ENCODE measurements at places on chromosomes 16 and 17.

GRCh38 chr16:88772871-88773811, 11.9 kb downstream of the PIEZO1 start:
- no peak for DNase-seq

DNA sequence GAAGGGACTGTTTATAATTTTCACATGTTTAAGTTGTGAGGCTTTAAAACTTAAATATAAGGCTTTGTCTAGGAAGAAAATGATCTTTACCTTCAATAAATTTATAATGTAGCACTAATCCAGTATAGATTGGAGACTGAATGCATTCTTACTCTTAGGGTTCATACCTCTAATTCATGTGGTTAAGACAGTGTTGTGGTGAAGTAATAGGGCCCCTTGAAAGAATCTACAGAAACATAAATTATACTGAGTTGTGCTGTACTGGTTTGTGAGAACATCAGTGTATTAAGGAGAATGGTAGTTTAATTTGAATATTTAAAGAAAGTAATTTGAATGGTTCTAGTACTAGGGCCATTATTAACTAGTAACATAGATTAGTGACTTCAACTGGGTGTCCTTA, 13.7 kb downstream of the HAPSTR1 start:
- no peak for DNase-seq

DNA sequence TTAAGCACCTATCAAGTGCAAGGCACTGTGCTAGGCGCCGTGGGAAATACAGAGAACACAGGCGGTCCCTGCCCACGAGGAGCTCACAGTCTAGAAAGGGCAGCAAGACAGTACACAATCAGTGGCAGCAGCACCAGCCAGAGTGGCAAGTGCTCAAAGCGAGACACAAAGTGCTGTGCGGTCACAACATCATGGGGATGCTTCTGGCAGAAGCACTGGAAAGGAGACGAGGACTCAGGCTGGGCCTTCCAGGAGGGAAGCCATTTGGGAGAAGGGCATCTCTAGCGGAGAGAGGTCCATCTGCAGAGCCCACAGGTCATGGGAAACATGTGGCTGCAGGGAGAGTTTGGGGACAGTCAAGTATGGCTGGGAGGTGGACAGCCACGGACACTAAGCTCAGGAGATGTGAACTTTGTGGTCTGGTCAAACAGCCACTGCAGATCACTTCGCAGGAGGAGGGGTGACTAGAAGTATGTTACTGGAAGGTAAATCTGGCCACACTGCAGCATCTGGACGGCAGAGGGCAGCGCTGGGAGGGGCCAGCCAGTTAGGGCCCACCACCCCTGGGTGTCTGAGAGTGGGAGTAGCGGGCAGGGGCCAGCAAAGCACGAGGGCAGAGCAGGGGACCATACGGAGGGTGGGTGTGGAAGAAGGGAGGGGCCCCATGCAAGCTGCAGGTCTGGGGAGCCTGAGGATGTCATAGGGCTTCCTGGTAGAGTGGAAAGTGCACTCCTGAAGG, 71.1 kb downstream of the N4BP1 start:
- DNase-seq: no peak

- no peak for DNase-seq
Observed at GRCh38 chr16:48432136-48432535, 46.9 kb upstream of the SIAH1 start.

GRCh38 chr17:48001197-48001596, 30.3 kb downstream of the CDK5RAP3 start:
- no peak for DNase-seq

GRCh38 chr17:11094331-11094730, 146.7 kb upstream of the SHISA6 start:
- DNase-seq: no peak

GRCh38 chr16:1789643-1790045, 3.9 kb downstream of the IGFALS start:
- no peak for DNase-seq

- DNase-seq: no peak
Observed at GRCh38 chr17:49964303-49964768, 4.7 kb upstream of the DLX4 start.

DNA sequence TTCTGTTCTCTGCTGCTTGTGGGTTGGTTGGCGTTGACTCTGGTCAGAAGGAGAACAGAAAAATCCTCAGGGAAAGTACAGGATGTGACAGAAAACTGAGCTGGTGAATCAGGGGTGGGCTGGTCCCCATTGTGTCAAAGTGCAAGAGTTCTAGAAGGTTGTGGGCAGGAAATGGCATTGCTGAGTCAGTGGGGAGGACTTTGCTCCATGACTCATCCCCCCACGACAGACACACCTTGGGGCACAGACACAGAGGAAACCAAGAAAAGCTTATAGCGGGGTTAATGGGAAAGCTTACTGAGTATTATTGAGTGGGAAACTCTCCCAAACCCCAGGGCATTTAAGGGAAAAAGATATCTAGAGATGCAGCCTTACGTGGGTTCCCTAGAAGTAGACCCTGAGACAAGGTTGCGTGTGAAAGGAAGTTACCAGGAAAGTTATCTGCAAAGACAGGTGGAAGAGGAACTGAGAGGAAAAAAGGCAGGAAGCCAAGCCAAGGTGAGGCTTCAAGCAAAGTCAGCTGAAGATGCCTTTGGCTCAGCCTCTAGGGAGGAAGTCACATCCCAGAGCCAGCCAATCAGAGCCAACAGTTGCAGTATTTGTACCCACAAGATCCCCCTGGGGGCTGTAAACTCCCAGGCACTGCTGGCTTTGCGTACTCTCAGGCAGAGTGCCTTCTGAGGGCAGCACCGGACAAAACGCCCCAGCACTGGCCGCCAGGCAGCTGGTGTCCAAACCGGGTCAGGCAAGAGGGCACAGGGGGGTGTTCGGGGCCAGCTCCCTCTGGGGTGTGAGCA, 86.4 kb downstream of the FOXL1 start:
- DNase-seq: peak; percentile 88

DNA sequence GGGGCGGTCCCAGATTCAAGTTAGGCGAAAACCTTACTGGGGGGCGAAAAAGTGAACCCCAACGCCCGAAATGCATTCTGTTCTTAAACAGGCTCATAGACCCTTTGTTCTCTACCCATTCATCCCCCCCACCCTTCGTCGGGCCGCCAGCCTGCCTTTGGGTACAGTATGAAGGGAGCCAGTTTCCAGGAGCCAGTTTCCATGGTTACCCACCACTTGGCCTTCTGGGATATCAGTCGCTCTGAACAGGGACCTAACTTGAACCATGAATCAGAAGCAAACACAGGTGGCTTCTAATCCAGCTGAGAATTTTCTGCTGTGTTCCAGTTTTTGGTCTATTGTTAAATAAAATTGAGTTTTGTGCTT, 532 bp downstream of the DHX40 start:
- DNase-seq: peak; percentile 56

DNA sequence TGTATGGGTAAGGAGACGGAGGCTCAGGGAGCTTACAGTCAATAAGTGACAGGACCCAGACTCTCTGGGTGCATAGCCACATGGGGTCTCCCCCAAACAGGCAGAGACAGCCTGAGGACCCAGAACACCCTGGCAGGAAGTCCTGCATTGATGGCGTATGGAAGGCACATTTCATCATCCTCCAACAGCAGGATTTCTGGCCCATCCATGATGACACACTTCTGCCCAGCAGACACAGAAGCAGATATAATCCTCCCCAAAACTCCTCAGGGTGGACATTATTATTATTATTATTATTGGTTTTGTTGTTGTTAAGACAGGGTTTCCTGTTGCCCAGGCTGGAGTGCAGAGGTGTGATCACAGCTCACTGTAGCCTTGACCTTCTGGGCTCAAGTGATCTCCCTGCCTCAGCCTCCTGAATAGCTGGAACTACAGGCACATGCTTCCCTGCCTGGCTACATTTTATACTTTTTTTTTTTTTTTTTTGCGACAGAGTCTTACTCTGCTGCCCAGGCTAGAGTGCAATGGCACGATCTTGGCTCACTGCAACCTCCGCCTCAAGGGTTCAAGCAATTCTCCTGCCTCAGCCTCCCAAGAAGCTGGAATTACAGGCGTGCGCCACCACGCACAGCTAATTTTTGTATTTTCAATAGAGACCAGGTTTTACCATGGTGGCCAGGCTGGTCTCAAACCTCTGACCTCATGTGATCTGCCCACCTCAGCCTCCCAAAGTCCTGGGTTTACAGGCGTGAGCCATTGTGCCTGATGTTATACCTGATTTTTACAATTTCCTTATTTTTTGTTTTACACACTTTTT, 6.8 kb upstream of the HROB start:
- no peak for DNase-seq

- DNase-seq: peak; percentile 77
Observed at GRCh38 chr17:27236717-27237315, 57.1 kb upstream of the WSB1 start.

GRCh38 chr16:10934325-10935107, 7.8 kb downstream of the DEXI start:
- DNase-seq: no peak

GRCh38 chr16:88493879-88494278, 40.8 kb downstream of the ZFPM1 start:
- no peak for DNase-seq

- DNase-seq: no peak
Observed at GRCh38 chr17:48456589-48456988, 26.6 kb upstream of the SKAP1 start.

- DNase-seq: peak; percentile 78
Observed at GRCh38 chr17:65022751-65023700, 33.5 kb downstream of the GNA13 start.

DNA sequence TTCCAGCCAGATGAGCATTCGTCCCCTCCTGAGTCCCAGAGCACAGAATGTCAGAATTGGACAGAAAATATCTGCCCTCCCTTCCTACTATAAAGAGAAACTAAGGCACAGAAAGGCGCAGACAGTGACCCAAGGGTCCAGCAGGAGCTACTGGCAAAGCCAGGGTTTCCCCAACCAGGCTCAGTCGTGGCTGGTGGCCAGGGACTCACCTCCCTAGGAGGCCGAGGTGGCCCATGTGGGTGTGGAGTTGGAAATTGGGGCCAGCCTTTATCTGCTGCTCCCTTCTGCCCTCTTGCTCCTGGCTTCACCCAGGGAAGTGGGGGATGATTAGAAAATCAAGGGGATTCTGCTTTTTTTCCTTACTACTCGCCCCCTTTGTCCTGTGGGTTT, 1.1 kb downstream of the DRC7 start:
- no peak for DNase-seq

DNA sequence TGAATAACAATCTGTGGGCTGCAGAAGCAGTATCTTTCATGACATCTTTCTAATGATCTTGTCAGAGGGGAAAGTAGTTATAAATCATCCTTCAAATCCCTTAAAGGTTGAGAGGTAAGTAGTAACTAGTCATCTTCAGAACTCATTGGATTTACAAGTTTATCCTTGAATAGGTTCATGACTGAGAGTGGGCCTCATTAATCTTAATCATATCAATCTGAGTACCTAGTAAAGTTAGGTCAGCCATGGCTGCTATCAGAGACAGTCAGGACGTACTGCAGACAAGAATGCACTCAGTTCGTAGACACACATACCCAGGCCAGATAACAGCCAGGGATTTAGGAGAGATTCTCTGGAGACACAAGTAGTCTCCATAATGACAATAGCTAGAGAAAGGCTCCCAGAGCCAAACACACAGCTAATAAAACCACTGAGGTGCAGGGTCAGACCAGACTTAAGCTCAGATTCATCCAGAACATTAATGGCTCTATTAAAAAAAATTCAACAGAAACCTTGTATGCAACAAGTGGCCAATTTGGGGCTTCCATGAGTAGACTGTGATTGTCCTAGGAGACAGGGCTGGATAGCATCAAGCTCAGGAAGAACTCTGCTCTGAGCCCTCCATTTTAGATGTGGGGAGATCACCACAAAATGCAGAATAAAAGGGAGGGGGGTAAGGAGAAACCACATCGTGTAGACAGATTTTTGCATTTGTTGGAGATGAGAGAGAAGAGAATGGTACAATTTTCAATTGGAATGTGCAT, 65.8 kb downstream of the TBX4 start:
- no peak for DNase-seq

GRCh38 chr16:70770626-70771552, 30.1 kb downstream of the VAC14 start:
- peak; percentile 30 for DNase-seq

DNA sequence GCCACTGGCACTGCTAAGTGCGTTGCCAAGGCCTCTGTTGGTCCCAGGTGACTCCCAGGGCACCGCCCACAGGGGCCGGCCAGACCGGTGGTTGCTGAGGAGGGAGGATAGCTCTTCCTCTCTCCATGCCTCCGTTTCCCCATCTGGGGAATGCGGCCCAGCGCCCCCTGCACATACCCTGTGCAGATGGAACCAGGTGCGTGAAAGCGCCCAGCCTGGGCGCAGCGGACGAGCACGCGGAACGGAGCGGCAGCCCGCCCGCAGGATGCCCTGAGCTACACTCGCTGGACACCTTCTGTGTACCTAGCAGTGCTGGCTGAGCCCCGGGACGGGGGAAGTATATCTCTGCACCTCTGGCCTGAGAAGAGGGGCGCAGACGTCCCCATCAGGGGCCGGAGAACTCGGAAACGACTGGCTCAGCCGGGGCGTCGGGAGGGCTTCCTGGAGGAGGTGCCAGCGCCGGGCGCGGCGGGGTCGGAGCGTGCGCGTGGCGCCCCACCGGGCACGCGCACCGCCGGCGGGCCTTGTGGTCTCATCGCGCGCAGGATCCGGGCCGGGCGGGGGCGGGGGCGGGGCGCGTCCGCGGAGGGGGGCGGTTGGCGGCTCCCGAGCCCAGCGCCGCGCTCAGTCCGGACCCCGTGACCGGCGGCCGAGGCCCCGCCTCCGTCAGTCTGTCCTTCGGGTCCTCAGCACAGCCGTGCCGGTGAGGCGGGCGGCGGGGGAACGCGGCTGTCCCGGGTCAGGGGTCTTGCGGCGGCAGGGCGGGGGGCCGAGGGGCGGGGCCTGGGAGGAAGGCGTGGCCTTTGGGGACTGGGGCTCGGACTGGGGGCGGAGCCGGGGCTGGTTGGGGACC, at the start of the genes CCDC78 and HAGHL:
CCDC78 (minus strand) TSS at position 6 of the 853 bp plus-strand sequence. CDS start 76 bp downstream, outside the sequence.
HAGHL (plus strand) TSS at position 669 of the 853 bp plus-strand sequence. CDS start 404 bp downstream, outside the sequence.
- no peak for DNase-seq

DNA sequence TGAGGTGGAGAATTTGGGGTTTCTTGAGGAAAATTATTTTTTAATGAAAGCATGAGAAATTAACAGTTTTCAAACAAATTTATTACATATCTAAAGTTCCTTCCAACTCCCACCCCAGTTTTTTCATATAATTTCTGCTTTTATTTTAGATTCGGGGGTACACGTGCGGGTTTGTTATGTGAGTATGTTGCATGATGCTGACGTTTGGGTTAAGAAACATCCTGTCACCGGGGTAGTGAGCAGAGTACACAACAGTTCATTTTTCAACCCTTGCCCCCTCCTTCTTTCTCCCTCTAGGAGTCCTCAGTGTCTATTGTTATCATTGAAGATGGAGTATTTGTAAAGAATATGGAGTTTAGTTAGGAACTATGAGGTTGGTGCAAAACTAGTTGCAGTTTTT, 31.8 kb upstream of the CDYL2 start:
- no peak for DNase-seq

DNA sequence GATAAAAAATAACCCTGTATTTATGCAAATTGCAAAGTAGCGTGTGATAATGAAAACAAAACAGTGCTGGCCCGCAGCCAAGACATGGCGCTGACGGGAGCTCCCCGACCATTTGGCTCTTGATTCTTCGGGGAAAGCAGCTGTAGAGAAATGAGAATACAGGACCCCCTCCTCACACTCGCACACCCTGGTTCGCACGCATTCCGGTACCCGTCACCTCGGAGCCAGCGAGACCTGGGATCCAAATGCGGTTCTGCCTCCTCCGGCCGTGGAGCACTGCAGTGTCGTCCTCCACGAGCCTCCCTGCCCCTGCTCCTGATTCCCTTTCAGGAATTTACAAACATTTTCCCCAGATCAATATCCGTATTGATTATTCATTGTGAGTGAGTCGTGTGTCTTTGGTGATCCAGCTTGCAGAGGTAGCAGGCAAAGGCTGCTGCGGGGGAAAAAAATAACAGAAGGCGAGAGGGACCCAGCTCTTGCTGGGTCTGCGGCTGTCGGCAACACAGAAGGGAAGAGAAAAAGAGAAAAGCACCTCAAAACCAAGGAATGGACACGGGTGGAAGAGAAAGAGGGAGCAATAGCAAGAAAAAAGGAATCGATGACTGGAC, 184.1 kb upstream of the ZFHX3 start:
- DNase-seq: no peak

All from NCI-H460 (cell line).